ENCODE measurements at places on chromosomes 6 and 20. TPM values are rescaled to one million over a fixed set of nuclear protein-coding genes. Genes with fewer than 3 reads are reported as not detected.

DNA sequence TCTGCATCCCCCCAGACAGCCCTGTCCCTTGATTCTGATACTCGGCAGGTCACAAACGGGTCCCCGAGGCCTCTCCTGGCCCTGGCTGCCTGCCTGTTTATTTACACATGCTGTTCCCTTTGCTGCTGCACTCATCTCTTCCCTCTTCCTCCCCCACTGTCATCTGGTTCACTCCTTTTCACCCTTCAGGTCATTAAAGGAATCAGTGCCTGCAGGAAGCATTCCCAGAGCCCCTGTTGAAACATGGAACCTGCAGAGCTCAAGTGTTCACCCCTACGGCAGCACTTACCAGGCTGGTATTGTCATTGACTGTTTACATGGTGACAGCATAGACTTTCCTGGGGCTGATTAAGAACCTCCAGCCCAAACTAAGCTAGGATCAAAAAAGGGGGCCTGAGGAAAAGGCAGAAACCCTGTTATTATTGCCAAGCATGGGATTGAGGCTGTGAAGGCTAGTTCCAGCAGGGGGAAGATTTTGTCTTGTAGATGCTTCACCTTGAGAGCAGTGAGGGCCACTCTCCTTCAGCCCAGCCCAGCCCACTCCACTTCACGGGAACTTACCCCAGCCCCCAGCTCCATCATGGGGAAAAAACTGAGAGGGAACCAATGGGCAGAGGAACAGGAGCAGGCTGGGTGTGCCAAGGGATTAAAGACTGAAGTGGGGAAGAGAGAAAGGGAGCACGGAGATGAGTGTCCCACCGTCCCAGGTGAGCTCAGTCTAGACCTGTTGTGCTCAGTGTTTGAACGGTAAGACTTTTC is 73.2 kb downstream of the JPH2 start:
- no peak for DNase-seq

Gene DHX16
- 31.5 TPM for total RNA-seq

Gene RPRD1B
- 61.3 TPM for total RNA-seq

GRCh38 chr6:93391965-93392364 is 27.4 kb downstream of the EPHA7 start:
- DNase-seq = no peak

DNA sequence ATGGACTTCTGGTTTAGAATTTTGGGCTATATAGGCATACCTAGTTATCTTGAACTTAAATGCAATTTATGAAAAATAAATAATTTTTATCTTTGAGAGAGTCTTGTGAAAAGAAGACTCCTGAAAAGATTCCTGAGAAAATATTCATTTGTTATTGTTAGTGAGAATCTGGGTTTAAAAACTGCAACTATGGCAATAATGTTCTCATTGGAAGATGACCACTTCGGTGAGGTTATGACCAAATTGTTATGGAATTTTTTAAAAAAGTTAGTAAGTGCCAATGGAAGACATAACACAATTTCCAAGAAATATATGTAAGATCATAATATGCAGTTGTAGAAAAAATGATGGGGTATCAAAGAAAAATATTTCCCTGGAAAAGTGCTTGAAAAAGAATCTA is 46.3 kb downstream of the GRIK2 start:
- no peak for DNase-seq

DNA sequence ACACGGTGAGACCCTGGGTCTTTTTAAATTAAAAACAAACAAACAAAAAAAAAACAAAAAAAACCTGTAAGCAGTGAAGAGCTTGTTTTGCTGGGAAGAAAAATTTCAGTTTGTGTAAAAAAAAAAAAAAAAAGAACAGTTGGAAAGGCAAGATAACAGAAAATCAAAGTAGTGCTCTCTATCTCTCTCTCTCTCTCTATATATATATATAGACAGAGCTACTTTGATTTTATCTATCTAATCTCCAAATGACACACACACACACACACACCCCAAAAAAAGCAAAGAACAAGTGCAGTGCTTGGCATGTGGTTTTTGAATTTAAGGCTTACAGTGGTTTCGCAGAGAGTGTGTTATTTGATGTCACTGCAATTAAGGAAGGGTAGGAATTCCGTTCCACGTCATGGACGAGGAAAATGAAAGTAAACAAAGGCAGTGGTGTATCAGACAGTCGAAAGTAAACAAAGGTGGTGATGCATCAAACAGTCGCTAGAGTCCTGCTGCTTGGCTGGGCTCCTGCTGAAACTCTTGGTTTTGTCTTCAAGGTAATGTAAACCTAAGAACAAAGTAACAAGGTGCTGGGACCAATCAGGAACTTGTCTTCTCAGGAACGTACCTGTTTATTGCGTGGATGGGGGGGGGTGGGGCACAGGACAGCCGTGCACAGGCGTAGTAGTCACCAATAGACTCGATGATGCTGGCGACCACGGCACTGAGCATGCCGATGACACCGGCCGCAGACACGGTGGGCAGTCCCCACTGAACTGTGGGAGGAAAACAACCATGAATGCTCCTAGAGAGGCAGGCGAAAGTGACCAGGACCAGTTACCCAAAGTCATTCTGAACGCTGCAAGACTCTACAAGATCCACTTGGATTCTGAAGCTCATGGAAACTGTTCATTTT is 131.8 kb downstream of the SLC23A2 start:
- no peak for DNase-seq

Measured in ureter (tissue), 1 donor.